ENCODE measurements at places on chromosomes 2 and 18.

- peak; percentile 21 for DNase-seq
Observed at GRCh38 chr2:143428700-143429099, 299.5 kb downstream of the ARHGAP15 start.

DNA sequence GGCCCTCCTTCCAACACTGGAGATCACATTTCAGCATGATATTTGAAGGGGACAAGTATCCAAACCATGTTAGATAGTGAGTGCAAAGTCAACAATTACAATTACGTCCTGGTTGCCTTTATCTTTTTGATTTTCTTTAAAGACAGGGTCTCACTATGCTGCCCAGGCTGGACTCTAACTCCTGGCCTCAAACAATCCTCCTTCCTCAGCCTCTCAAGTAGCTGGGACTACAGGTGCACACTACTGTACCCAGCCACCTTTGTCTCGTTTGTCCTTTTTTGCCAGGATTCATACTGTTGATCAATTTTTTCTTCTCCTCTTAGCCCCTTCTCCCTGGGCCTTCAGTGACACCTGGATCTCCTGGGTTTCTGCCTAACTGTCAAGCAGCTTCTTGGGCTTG, 240.5 kb upstream of the FANCL start:
- no peak for DNase-seq

- DNase-seq: no peak
Observed at GRCh38 chr2:205166745-205167144, 515.6 kb upstream of the NRP2 start.

DNA sequence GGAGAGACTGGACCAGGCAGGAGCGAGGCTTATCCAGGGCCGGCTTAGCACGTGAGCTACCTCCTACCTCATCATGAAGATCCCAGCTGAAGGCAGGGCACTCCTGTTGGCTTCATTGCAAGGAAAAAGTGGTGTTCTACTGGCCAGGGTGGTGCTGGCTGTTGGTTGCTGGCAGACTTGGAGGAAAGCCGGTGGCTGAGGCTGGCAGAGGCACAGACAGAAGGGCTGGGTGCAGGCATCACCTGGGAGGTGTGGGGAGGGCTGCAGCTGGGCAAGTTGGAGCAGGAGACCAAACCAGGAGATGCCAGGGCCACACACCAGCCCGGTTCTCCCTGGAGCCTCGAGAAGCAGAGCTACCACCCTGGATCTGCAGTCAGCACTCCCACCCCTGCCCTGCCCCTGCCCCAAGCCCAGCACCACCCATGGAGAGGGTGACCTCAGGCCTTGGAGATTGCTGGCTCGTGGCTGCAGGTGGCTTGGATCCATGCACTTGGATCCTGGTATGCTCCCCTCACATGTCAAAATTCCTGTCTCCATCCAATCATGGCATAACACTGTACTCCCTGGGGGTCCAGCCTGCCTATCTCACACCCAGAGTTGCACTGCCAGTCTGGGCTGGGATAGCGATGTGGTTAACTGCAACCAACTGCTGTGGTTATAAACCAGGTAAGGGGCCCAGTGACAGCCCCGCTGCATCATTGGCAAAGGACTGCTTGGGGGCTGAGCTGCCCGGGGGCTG, 49.7 kb downstream of the GLI2 start:
- no peak for DNase-seq

- DNase-seq: no peak
Observed at GRCh38 chr2:181348107-181348837, 108.9 kb upstream of the ITGA4 start.

DNA sequence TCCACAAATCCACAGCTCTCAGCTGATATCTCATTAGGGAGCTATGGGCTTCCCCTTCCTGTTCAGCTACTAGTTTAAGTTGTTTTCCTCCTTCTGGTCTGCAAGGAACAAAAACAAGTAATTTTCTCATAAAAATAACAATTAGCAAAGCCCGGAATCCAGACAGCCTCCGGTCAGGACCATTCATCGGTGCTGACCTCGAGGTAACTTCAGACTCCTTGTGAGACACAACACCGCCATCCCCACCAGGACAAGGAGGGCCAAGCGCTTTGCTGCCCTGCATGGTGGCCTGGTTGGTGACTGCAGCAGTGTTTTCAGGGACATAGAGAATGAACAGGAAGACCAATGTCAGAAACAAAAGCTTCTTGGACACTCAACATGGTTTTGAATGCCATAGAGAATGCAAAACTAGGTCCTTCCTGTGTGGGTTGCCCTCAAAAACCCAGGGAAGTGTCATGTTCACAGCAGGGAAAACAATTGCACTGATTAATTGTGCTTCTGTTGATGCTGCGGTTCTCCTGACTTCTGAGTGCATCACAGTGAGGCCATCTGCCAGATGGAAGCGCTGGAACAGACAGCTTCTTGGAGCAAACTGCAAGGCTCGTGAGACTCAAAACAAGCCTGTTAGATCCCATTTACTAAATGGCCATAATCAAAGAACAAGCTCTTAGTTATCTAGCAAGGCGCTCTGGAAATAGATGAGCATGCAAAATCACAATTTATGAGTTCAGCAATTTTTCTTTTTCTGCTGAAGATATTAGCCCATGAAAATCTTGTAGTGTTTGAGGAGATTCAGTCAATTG, 77.1 kb downstream of the HS1BP3 start:
- DNase-seq: no peak

GRCh38 chr18:54712306-54712705, 116.0 kb upstream of the RAB27B start:
- no peak for DNase-seq

GRCh38 chr2:75533135-75533534, 27.6 kb downstream of the EVA1A start:
- no peak for DNase-seq

DNA sequence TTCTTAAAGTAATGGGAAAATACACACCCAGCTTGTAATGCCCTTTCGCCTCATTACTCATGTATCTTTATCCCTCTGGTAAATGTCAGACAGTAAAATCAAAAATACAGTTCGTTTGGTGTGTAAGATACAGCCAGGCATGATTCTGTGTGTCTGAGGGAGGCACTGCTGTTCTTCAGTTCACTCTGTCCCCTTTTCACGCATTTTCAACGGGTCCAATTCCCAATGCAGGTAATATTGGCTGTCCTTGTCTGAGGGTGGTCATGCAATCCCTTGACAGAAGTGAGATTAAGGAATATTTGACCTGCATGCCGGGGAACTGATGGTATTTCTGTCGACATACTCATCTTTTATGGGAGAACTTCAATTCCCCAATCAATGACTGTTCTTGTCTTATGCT, 587.2 kb upstream of the NXPH2 start:
- no peak for DNase-seq

DNA sequence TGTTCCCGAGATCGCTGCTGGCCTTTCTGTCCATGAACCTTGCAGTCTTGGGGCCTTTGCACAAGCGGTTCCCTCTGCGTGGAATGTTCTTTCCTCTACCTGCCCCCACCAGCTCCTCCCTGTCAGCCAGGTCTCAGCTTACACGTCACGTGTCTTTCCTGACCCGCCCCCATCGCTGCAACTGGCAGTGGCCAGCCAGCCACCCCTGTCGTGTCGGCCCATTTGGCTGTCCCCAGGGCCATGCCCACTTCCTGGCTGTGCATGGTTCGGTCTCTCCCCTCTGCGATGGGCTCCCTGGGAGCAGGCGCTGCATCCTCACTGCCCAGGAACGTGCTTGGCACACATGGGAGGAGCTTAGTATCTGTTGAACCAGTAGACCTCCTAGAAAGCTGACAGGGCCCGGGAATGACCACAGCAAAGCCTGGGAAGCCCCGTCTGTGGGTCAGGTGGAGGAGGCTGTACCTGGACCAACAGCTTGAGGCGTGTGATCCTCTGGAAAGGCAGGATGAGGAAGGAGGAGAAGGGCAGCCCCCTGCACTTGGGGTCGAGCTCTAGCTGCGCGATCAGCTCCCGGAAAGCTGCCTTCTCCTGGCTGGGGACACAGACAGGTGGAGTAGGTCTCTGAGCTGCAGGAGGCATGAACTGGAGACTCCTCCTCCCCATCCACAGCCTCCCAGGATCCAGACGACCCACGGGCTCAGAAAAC, 21.0 kb downstream of the SNORC start:
- no peak for DNase-seq

DNA sequence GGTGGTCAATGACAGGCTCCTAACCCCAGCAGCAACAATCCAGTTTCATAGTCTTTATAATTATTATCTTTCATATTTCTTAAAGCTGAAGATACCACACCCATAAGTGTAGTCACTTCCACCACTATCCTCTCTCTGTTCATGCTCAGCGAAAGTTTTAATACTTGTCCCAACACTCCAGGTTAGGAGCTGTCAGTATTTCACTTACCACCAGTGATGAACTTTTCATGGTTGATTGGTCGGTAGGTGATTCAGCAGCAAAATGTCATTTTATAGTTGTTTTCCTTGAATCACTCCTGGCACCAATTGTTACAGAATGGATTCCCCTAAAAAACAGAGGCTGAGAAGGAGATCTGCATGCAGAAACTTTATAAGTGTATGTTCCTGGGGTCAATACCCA, 324.9 kb downstream of the CCDC85A start:
- no peak for DNase-seq

- DNase-seq: no peak
Observed at GRCh38 chr2:18446715-18447114, 113.7 kb downstream of the RDH14 start.

DNA sequence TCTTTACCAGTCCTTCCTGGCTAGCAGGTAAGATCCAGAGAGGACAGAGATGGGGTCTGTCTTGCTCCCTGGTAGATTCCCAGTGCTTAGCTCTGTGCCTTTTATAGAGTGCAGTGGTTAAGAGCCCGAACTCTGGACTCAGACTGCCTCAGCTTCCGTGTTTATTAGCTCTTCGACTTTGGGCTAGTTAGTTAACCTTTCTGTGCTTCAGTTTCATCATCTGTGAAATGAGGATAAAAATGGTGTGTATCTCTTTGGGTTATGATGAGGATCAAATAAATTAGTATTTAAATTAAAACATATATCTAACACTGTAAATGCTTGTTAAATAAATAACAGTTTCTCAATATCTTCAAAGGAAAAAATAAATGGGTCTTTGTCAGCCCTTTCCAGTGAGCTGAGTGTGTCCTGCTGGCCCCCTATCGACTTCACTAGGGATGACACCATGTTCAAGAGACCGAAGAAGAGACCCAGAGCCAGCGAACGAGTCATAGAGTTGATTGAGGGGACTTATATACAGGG, 38.2 kb downstream of the CERS6 start:
- DNase-seq: no peak

DNA sequence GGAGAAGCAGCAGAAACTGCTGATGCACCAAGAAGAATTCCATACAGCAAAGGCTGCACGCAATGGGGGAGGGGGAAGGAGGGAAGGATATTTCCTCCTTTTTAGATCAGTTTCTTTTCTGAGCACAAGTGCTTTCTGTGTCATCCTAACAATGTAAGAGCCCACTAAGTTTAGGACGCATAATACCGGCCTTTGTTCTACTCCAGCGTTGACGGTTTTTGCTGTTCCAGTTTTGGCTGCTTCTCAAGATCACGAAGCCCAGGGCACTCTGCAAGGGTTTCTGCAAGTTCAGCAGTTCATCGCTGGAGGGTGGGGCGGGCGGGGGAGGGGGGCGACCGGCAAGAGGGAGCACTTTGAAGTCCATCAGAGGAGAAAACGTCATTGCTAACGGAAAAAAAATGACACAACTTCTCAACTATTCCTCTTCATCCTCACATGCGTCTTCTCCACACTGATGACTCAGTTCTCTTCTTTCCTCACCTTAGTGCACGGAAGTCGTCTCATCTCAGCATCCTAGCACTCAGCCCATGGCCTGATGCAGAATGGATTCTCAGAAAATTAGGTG, 8.7 kb downstream of the FAM178B start:
- no peak for DNase-seq

- DNase-seq: peak; percentile 61
Observed at GRCh38 chr18:58316396-58317342, 272.6 kb downstream of the NEDD4L start.

GRCh38 chr2:3099145-3099859, 278.3 kb downstream of the EIPR1 start:
- DNase-seq: no peak

GRCh38 chr2:106350980-106351379, 117.2 kb downstream of the RGPD3 start:
- no peak for DNase-seq

DNA sequence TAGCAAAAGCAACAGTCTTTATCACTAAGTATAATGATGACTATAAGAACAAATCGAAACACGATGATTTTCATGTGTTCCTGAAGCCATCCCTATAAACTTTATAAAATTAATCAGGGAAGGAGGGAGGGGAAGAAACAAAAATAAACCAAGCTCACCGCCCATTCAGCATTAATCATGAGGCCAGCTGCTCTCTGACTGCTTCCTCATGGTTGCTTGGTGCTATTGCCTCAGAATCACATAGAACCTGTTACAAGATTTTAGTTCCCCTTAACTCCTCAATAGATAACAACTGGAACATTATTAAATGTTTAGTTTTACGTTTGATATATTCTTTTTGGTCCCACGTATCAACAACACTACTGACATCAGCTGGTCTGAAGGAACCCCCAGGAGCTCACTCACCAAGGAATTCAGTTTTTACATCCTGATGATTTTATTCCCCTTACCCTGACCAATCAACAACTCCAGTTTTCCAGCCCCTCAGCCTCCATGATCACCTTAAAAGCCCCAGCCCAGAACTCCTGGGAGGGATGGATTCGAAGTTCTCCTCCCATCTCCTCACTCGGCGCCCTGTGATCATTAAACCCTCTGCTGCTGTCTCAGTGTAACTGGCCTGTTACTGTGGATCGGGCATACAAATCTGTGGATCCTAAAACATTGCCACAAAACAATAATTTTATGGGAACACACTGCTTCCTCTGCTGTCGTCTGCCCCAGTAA, 10.6 kb upstream of the HNRNPLL start:
- DNase-seq: no peak

- no peak for DNase-seq
Observed at GRCh38 chr18:11741505-11742145, 52.6 kb downstream of the GNAL start.

- no peak for DNase-seq
Observed at GRCh38 chr2:201833781-201834180, 27.4 kb downstream of the CDK15 start.

- DNase-seq: no peak
Observed at GRCh38 chr2:231861288-231861931, 64.8 kb downstream of the NPPC start.

GRCh38 chr2:172299741-172300140, 127.6 kb upstream of the ITGA6 start:
- no peak for DNase-seq

- no peak for DNase-seq
Observed at GRCh38 chr2:18987592-18988073, 370.8 kb downstream of the OSR1 start.

DNA sequence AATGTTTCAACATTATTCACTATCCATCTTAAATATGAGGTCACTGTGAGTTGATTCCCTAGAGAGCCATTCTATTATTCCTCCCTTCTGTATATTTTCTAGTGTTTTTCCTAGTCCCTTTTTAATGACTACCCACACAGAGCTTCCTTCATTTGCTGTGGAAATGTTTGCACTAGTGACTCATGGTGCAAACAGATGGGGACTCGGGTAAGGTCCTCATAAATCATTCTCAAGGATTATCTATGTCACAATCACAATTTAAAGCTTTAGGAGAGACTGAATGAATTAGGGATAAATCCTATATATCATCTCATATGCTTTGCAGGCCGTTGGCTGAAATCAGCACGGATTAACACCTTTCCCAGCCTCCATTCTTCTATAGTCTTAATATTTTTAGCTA, 159.6 kb downstream of the DCC start:
- no peak for DNase-seq

- DNase-seq: no peak
Observed at GRCh38 chr2:26994983-26995382, 24.5 kb downstream of the MAPRE3 start.

GRCh38 chr2:177908182-177908581, 164.4 kb downstream of the PDE11A start:
- DNase-seq: no peak

All from activated naive CD4-positive, alpha-beta T cell treated with anti-CD3 and anti-CD28 coated beads, Interleukin-2, amount 50 U/mL, for 16 hours (primary cell).